Calu3 (cell line): ENCODE measurements at places on chromosomes 7 and 10. TPM values are rescaled to one million over a fixed set of nuclear protein-coding genes. Genes with fewer than 3 reads are reported as not detected.

The PAX2 gene
- not detected in 2 replicates for total RNA-seq

The KRIT1 gene
- total RNA-seq: 22.9 and 27.8 TPM in 2 replicates

The ARHGAP21 gene
- total RNA-seq: 67.0 and 67.5 TPM in 2 replicates

The DKK1 gene
- 122 and 145 TPM in 2 replicates for total RNA-seq

The GPR158 gene
- 0.12 TPM in 1 of 2 replicates, not detected in the other for total RNA-seq

The LAMB4 gene
- total RNA-seq: 0.12 TPM in 1 of 2 replicates, not detected in the other

The CALHM1 gene
- not detected in 2 replicates for total RNA-seq

GRCh38 chr10:31757831-31758230 lies 170.8 kb downstream of the ARHGAP12 start:
- H3K36me3 ChIP-seq: peaks cover 19% of the 10 kb centered on the region
- H3K4me1 ChIP-seq: peaks cover 28% of the 10 kb centered on the region
- no peak overlapping the region for H3K27ac ChIP-seq
- no peaks in the 10 kb centered on the region for H3K27me3 ChIP-seq

GRCh38 chr7:55420530-55420929 lies 55.4 kb downstream of the LANCL2 start:
- H3K4me3 ChIP-seq: no peak overlapping the region
- H3K27ac ChIP-seq: no peak overlapping the region
- no peaks in the 10 kb centered on the region for H3K36me3 ChIP-seq
- DNase-seq: no peak

GRCh38 chr10:29030900-29031299 lies 258.0 kb upstream of the LYZL1 start:
- H3K27me3 ChIP-seq: no peaks in the 10 kb centered on the region
- H3K4me3 ChIP-seq: no peak overlapping the region
- no peaks in the 10 kb centered on the region for H3K4me1 ChIP-seq
- no peaks in the 10 kb centered on the region for H3K36me3 ChIP-seq
- no peak overlapping the region for H3K27ac ChIP-seq
- DNase-seq: no peak

DNA sequence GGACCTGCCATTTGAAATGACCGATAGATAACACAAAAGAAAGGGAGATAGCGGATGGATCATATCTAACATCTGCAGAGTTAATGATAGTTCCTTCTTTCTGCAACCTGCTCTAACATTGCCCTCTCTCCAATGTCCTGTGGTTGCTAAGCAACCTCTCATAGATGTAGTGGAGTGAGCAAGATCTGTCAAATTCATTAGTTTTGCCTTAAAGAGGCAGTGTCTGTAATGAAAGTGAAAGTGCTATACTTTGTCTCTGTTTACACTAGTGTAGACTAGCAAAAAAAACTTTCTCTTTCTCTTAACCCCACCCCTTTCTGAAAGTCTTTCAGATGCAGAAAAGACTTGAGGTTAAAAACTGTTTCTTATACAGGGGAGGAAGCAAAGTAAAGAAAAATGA lies 1196.9 kb downstream of the SORCS3 start:
- no peak for DNase-seq
- no peaks in the 10 kb centered on the region for H3K36me3 ChIP-seq
- H3K4me1 ChIP-seq: no peaks in the 10 kb centered on the region
- H3K27me3 ChIP-seq: no peaks in the 10 kb centered on the region
- H3K27ac ChIP-seq: no peak overlapping the region

DNA sequence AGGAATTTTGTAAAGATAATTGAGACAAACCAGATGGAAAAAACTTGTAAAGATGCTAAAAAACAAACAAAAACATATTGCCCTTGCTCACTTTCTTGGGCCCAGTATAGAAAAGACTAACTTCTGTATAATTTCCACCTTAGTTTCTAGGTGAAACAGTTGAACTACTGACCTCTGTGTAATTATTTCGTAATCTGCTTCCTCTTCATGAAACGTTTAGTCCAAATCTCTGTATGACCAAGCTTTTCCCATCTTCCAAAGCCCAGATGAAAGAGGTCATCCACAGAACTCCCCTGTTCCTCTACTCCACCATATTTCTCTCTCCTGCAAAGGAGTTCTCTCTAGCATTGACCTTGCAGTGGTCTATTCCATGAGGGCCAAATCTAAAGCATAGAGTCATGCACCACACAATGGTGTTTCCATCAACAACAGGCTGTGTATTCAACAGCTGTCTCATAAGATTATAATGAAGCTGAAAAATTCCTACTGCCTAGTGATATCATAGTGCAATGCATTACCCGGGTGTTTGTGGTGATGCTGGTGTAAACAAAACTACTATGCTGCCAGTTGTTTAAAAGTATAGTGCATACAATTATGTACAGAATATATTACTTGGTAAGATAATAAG lies 647.6 kb downstream of the TNS3 start:
- peaks cover 19% of the 10 kb centered on the region for H3K36me3 ChIP-seq
- peak overlapping the region; percentile 99 for H3K27ac ChIP-seq
- DNase-seq: no peak
- peaks cover 51% of the 10 kb centered on the region for H3K4me1 ChIP-seq
- H3K4me3 ChIP-seq: no peak overlapping the region

DNA sequence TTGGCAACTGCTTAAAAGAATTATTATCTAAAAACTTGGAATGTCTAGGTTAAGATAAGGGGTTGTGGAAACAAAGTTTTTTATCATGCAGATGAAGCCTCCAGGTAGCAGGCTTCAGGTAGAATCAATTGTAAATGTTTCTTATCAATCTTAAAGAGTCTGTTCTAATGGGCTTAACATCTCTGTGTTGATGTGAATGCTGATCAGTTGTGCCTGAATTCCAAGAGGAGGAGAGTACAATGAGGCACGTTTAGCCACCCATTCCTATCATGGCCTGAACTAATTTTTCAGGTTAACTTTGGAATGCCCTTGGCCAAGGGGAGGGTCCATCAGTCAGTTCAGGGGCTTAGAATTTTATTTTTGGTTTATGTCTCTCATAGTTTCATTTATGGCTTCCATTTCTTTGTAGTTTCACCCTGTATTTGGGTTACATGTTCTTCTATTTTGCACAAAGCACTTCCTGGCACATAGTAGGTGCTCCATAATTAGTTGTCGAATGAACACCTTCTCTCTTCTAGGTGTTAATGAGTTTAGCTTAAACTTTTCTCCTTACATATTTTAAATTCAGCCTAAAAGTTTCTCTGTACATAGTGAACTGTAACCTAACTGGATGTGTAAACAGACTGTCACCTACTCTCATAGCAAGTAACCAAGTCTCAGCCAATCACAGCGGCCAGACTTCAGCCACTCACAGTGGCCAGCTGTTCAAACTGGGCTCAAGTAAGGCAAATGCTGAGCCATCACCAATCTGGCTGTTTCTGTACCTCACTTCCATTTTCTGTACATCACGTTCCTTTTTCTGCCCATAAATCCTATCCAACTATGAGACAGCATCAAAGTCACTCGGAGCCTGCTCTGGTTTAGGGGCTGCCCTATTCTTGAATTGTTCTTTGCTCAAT lies 34.7 kb downstream of the ALOX5 start:
- H3K27me3 ChIP-seq: no peaks in the 10 kb centered on the region
- DNase-seq: no peak
- no peak overlapping the region for H3K4me3 ChIP-seq
- H3K27ac ChIP-seq: no peak overlapping the region
- no peaks in the 10 kb centered on the region for H3K4me1 ChIP-seq
- H3K36me3 ChIP-seq: no peaks in the 10 kb centered on the region

DNA sequence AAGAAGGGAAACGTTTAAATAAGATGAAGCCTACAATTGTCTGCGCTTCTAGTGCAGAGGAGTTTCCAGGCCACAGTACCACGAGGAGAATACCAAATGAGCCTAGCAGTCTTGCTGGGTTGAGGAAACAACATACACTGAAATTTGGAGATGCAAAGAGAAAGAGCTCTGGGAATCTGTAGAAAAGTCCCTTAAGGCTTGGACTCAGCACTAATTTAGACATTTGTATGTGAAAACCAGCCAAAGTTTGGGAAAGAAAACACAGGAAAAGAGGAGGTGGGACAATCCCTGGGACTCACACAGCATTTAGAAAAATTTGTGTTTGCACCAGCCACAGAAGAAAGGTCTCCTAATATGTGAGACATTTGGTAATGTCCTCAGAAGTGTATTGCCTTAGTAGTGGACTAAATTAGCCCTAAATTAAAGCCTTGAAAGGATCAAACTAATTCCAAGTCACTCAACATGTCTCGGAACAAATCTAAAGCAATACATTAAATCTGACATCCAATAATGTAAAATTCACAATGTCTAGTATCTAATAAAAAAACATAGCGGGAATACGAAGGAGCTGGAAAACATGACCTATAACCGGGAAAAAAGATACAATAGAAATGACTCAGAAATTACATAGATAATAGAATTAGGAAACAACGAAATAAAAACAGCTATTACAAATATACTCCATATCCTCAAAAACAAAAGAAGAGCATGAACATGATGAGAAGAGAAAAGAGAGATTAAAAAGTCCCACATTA lies 187.1 kb upstream of the NAMPT start:
- H3K4me1 ChIP-seq: peaks cover 9% of the 10 kb centered on the region
- H3K36me3 ChIP-seq: no peaks in the 10 kb centered on the region
- no peak overlapping the region for H3K27ac ChIP-seq
- no peak for DNase-seq

DNA sequence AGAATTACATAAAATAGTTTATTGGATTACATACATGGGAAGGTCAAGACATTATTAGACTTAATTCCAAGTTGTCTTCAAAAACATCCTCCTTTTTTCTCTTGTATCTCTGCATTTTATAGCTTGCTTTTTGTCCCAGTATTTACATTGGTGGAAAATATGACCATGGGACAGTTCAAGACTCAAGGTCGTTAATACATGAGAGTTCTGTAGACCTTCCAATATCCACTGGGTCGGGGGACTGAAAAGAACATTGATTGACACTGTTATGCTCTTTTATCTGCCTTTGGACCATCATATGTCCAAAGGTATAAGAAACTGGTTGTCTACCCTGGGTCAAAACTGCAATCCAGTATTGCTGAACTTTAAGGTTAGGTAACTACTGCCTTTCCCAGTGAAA lies 36.7 kb downstream of the AKR1C4 start:
- no peak for DNase-seq
- H3K4me1 ChIP-seq: peaks cover 9% of the 10 kb centered on the region

DNA sequence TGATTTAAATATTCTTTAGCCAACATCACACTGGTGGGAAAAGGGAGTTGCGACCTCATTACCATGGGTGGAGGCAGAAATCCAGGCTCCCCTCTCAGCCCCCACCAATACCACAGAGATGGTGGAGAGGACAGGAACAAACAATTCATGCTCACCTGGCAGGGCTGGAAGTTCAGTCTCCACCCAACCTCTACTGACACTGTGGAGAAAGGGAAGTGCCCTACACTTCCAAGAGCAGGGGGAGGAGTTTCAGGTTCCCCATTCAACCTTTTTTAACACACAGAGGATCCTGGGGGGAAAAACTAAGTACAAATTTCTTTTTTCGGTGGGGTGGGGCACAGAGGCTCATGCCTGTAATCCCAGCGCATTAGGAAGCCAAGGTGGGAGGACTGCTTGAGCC lies 210.1 kb upstream of the KCTD7 start:
- no peaks in the 10 kb centered on the region for H3K27me3 ChIP-seq
- no peaks in the 10 kb centered on the region for H3K4me1 ChIP-seq
- no peak for DNase-seq
- H3K4me3 ChIP-seq: no peak overlapping the region
- H3K27ac ChIP-seq: no peak overlapping the region

GRCh38 chr10:72637398-72637857 lies 11.5 kb upstream of the MICU1 start:
- no peaks in the 10 kb centered on the region for H3K27me3 ChIP-seq
- peak overlapping the region; percentile 60 for H3K27ac ChIP-seq
- peaks cover 37% of the 10 kb centered on the region for H3K4me1 ChIP-seq
- DNase-seq: peak; percentile 16
- H3K36me3 ChIP-seq: peaks cover 10% of the 10 kb centered on the region
- H3K4me3 ChIP-seq: no peak overlapping the region

DNA sequence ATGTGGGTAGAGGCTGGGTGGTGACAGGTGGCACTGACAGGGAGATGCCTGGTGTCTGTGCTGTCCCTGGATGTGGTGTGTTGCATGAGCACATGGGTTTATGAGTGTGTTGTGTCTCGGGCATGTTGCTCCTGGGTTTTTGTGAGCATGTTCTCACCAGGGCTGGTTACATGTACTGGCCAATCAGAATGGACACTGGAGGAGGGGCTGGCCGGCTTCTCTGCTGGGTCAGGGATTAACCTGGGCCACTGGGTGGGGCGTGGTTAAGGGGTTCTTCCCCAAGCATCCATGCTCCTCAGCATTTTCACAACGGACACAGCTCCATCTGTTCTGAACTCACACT lies 20.8 kb upstream of the VOPP1 start:
- no peaks in the 10 kb centered on the region for H3K36me3 ChIP-seq
- H3K27ac ChIP-seq: no peak overlapping the region
- DNase-seq: no peak
- no peaks in the 10 kb centered on the region for H3K4me1 ChIP-seq

DNA sequence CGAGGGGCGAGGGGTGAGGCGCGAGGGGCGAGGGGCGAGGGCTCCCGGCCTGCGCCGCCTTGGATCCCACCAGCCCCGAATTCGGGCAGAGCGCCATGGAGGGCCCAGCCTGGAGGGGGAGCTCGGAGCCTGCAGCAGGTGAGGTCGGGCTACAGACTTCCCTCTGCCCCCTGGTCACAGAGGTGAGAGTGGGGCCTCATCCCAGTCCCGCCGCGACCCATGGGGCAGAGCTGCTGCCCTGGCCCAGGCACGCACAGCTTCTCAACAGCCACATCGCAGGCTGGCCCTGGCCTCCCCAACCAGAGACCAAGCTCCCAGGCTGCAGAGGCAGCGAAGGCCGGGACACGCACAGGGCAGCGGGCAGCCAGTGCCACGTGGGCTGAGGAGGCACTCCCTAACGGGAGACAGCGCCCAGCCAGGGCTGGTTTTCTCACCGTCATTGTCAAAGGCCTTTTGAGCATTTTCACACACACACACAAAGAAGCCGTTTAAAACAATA lies 191.8 kb downstream of the PTPRN2 start:
- H3K27ac ChIP-seq: no peak overlapping the region
- H3K4me1 ChIP-seq: no peaks in the 10 kb centered on the region
- H3K36me3 ChIP-seq: no peaks in the 10 kb centered on the region
- peak; percentile 30 for DNase-seq
- no peaks in the 10 kb centered on the region for H3K27me3 ChIP-seq
- no peak overlapping the region for H3K4me3 ChIP-seq
